ENCODE measurements at places on chromosomes 12 and 14. TPM values are rescaled to one million over a fixed set of nuclear protein-coding genes. Genes with fewer than 3 reads are reported as not detected.

The HOXC6 gene
- 0.43 TPM for total RNA-seq

The PTPRR gene
- total RNA-seq: 0.65 TPM

The KRT78 gene
- not detected for total RNA-seq

The TAS2R7 gene
- total RNA-seq: not detected

The SIX4 gene
- 1.9 TPM for total RNA-seq

The SMCO2 gene
- 0.38 TPM for total RNA-seq

The FGF6 gene
- not detected for total RNA-seq

The RDH5 gene
- total RNA-seq: 26.3 TPM

The POMT2 gene
- 19.9 TPM for total RNA-seq

The FOXM1 gene
- 0.24 TPM for total RNA-seq

The CATSPERB gene
- total RNA-seq: 0.97 TPM

The IL22 gene
- not detected for total RNA-seq

The OR4E2 gene
- total RNA-seq: not detected

Measured in cardiac septum (tissue), 1 donor.